ENCODE measurements at places on chromosomes 1 and 21.

- no peak for DNase-seq
These were observed 1587.3 kb downstream of the NCAM2 start for GRCh38 chr21:22585558-22585957.

DNA sequence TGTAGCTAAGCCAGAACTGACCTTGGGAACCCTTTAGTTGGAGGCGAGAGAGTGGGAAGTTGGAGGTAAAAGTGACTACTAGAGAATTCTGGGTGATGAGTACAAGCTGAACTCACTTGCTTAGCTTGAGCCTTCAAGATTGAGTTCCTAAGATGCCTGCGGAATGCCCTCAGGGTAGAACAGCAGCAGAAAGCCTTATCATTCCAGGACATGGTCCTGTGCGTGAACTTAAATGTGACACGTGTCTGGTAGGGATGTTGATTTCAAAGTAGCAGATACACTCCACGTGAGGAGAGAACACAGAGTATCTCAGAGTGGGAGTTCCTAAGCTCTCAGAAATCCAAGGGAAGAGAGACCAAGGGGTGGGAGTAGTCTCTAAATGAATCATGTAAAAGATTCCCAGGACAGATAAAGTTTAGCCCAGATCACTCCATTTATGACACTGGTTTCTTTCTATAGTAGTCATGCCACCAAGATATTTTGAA, 60.1 kb downstream of the KCNK1 start:
- DNase-seq, result no peak

GRCh38 chr1:220448217-220448616, 79.7 kb upstream of the MARK1 start:
- DNase-seq, result no peak

- DNase-seq, result no peak
These were observed 6.5 kb downstream of the KCNN3 start for GRCh38 chr1:154863315-154864174.

DNA sequence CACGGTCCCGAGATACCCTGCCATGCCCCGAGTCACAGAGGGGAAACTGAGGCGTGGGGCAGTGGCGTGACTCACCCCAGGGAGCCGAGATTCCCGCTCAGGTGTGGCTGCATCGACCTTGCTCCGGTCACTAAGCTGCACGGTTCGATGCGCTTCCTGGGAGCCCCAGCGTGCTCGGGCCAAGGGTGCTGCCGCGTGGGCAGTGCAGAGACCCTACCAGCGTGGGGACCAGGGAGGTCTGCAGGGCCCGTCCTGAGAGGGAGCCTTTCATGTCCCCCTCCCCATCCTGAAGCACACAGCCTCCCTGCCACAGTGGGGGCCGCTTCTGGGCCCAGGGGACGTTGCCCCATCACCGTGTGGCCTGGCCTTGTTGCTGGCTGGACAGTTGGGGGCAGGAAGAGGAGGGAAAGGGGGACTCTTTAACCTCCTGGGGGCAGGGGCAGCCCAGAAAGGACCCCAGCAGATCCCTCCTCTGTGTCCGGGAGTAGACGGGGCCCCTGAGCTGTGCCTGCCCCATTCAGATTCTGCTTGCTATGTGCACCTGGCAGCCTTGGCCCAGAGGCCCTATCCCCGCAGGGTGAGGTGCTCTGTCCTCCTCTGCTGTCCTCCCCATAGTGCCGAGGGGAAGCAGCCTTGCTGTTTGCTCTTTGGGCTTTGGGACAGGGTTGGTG, 52.3 kb downstream of the COL18A1 start:
- DNase-seq, result no peak

DNA sequence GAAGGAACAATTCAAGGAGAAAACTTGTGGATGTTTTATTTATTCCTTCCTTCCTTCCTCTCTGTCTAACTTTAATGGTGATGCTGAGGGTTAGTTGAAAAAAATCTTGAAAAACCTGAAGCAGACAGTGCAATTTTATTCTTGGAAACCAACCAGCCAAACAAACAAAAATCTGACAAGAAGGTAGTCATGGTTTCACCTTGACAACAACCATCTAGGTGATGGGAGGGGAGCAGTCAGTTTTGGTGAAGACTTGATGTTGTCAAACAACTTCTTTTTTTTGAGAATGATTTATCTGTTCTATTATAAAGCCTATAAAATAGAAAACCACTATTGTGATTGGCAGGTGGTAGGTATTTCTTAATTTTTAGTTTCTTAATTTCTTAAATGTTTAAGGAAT, 92.4 kb upstream of the GPR88 start:
- DNase-seq, result peak; percentile 44

DNA sequence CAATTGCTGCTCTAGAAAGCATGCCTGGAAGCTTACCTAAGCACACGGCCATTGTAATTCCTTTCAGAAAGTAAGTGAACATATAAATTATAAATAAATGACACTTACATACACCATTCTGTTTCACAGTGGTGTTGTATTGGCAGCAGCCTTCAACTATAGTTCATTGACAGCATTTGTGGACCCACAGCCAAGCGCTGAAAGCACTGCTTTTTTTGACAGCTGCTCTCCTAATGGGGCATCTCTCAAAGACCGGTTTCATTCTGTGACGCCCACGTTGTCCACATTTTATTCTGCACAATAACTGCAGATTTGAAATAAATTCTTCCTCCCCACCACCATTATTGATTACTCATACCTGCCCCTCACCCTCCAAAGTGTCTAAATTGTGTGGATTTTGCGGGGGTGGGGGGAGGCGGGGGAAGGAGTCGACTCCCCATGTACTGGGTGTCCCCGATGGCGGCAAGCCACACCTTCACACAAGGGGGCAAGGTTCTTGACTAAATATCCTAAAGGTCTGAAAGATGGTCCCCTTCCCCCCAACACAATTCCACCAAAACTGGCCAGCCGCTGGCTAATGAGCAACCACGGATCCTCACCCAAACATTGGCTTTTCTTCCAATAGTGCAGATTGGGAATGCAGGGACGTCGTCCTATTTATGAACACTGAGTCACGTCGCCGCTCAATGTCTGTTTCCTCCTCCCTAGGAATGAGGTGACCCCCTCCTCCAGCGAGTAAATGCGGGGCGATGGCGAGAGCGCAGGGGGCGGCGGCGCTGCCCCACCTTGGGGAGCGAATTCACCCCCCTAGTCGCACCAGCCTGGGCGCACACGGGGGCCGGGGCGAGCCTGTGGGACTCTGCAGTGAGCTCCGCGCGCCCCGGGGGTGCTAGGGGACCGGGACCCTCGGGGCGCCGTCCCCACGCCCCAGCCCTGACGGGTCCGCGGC, 960 bp downstream of the RCAN1 start:
- no peak for DNase-seq

DNA sequence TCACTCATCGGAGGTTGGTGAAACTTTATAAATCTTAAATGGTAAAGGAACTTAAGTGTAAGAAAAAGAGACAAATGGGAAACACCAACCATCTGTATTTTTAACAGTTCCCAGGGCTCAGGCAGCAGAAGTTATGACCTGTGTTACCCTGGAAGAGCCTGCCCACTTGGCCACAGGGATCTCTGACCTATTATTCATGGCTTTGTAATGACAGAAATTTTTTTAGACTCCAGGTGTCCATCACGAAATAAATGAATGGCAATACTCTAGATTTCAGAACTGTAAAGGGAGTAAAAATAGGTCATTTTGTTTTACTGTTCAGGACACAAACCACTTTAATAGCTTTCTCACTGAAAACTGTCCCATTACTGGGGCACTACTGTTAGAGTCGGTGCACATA, 389.8 kb downstream of the VAV3 start:
- DNase-seq, result no peak

DNA sequence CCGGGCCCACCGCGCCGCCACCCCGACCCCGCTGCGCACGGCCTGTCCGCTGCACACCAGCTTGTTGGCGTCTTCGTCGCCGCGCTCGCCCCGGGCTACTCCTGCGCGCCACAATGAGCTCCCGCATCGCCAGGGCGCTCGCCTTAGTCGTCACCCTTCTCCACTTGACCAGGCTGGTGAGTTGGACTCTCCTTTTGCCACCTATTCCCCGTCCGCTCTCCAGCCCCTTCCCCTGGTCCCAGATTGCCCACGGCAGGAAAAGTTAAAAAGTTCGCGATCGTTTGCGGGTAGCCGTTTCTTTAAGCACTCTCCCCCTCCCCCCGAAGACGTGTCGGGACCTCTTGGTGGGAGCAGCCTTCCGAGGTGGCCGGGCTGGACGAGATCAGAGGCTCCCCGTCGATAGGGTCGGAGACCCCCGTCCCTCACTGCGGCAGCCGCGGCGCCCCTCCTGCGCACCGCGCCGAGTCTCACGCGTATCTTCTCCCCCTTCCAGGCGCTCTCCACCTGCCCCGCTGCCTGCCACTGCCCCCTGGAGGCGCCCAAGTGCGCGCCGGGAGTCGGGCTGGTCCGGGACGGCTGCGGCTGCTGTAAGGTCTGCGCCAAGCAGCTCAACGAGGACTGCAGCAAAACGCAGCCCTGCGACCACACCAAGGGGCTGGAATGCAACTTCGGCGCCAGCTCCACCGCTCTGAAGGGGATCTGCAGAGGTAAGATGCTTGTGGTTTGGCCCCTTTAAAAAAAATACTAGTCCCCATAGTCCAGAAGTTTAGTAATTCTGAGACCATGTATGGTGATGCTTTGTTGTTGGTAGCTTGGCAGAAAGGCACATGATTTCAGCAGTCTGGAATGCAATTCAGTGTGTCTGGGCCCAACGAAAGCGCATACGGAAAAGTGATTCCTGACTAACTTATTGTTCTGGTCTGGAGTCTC, 576 bp downstream of the CCN1 start:
- DNase-seq, result no peak

GRCh38 chr1:57131701-57132394, 166.0 kb upstream of the C8B start:
- no peak for DNase-seq

Data from T follicular helper cell (primary cell).